Stimulated activated CD4-positive, alpha-beta T cell treated with anti-CD3 and anti-CD28 coated beads, Interleukin-2, amount 100 ng/mL, for 24 hours (primary cell): ENCODE measurements at places on chromosomes 6 and 20.

- peak; percentile 65 for DNase-seq
Observed at GRCh38 chr6:15628499-15629131, 34.2 kb downstream of the DTNBP1 start.

DNA sequence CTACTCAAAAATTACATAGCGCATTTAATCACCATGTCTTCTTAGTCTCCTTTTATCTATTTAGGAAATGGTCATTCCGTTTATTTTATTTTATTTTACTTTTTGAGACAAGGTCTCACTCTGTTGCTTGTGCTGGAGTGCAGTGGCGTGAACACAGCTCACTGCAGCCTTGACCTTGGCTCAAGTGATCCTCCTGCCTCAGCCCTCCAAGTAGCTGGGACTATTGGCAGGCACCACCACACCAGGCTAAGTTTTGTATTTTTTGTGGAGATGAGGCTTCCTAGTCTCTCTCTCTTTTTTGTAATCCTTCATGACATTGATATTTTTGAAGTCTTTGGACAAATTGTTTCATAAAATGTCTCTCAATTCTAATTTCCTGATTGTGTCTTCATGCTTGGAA, 4.7 kb upstream of the MYLK4 start:
- DNase-seq: no peak

- no peak for DNase-seq
Observed at GRCh38 chr6:78093906-78094305, 441.1 kb downstream of the MEI4 start.

GRCh38 chr6:77463861-77464494, 687 bp upstream of the HTR1B start:
- no peak for DNase-seq

DNA sequence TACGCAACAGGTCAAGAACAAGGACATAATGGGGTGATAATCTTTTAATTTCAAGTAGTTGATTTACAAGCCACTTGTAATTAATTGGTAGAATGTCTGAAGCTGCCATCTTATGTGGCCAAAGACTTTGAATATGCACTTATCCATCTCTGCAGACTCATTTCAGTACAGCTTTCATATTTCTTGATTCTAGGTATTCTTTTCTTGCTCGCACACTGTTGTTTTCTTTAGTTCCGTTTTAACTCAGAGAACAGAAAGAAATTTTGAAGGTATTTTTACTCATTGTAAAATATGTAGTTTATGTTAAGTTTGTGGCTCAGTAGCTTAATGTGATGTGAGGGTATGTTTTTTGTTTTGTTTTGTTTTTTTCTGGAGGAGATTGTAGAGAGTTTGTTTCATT, 73.9 kb downstream of the UBR2 start:
- no peak for DNase-seq

DNA sequence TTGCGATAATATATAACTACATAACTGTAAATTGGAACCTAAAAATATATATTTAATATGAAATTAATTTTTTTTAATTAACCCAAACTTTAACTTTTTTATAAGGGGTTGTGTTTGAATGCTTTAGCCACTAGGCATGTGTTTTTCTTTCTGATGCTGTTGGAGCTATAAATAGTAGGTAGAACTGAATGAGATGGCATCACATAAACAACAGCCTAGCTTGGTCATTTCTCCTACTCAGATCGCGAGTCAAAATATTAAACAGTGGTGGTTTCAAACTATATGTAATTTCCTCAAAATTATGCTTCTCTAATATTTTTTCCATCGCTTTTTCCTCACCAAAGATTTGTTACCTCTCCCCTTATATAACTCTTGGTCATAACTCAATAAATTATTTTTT, 243.2 kb downstream of the ARID1B start:
- DNase-seq: no peak

DNA sequence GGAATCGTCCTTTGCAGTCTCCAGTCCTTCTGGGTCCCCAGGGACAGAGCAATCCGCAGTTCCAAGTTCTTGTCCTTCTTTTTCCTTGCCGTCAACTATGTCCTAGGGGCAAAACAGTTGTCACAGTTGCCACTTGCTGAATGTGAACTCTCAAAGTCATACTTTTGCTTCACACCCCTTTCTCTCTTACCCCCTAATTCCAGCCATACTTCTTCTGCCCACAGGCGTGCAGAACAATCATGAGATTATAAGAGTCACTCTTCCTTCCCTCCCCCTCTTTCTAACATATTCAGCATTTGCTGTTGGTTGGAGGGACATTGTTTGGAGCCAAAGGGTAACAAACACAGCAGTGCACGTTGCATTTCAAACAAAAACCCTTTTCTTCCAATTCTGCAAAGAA, 74.4 kb downstream of the BCAS1 start:
- no peak for DNase-seq

- DNase-seq: no peak
Observed at GRCh38 chr20:51700809-51701285, 67.3 kb downstream of the ATP9A start.

DNA sequence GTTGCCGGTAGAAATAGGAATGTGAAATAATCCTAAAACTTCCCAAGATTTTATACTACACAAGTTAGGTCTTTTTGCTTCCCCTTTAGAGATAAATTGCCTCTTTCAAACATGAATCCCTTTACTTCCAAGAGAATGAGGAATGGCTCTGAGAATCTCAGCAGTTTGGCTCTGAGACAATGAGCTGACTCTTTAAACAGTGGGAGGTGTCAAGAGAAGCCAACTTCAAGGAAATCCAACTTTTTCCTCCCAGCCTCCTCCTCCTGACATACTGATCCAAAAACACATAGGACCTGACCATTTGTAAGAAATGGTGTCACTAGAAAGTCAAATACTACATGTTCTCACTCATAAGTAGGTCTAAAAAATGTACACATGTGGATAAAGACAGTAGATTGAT, 154.2 kb downstream of the ALDH8A1 start:
- DNase-seq: no peak

DNA sequence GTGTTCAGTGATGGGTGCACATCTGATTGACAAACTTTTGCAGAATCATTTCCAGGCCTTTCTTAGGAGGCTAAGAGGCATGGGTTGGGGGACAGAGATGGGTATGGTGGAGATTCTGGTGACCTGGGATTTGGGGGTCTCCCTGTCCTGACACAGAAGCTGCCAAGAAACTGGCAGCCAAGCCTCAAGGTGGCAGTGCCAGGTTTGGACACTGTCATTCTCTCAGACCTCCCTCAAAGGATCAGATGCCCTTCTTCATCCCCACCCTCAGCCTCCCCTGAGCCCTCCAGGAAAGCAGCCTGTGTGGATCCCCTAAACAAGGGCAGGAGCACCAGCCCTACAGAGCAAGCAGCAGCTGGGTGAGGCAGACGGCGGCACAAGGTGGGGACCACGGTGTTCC, 18.1 kb upstream of the MAS1L start:
- no peak for DNase-seq

GRCh38 chr6:135871296-135871695, 19.8 kb downstream of the PDE7B start:
- no peak for DNase-seq

DNA sequence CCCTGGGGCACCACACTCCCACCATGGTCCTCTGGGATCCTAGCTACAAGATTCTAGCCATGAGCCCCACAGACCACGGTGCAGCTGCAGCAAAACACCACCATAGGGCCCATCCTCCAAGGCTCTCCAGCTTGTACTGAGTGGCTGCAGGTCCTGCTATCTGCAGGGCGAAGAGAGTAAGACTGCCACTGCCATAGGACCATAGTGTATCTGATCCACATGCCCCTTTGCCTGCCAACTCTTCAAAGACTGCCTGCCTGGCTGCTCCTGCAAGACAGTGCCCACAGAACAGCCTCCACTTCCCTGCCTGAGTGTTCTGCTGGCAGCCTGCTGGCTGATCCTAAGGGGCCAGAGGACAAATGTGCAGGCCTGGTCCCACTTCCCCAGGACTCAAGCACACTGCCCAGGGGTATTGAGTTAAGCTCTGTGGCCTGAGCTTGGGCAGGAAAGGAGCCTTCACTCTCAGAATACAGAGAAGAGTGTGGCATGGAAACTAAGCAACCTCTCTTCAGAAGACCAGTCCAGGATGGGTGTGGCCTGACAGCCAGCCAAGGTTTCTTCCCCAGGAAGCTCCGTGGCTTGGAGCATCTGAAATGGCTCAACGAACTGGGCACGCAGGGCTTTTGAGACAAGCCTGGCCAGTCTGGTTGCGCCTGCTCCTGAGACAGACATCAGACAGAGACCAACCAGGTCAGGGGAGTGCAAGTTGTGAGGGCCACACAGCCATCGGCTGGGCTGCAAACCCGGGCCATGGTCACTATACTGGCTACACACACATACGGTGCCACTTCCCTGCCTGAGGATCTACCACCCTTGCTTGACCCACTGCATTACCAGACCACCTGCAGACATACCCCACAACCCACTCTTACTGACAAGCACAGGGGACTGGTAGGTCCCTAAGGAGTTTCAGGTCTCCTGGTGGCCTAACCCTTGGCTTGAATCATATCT, 54.5 kb downstream of the RNGTT start:
- DNase-seq: no peak

DNA sequence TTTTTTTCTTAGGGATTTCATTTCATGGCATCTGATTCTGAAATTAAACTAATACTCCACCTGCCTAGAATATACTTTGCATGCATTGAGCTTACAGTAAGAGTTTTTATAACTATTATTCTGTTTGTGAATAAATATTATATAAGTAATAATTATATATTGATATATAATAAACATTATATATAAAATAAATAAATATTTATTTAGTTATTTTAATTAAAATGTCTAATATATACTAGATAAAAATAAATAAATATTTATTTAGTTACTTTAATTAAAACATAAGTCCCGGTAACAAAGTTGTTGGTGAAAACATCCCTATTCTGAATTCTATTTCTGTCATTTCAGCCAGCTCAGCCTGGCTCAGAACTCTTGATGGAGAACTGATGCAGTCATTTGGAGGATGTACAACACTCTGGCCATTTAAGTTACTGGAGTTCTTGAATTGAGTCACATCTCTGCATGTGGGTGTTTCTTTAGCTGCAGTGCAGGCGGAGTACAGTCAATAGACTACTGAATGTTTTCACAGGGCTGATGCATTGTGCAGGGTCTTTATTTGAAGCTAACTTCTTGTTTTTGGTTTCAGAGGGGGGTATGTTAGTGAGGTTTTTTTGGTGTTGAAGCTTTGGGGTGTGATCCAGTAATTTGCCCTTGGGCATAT, 508.9 kb upstream of the ADGRB3 start:
- no peak for DNase-seq

DNA sequence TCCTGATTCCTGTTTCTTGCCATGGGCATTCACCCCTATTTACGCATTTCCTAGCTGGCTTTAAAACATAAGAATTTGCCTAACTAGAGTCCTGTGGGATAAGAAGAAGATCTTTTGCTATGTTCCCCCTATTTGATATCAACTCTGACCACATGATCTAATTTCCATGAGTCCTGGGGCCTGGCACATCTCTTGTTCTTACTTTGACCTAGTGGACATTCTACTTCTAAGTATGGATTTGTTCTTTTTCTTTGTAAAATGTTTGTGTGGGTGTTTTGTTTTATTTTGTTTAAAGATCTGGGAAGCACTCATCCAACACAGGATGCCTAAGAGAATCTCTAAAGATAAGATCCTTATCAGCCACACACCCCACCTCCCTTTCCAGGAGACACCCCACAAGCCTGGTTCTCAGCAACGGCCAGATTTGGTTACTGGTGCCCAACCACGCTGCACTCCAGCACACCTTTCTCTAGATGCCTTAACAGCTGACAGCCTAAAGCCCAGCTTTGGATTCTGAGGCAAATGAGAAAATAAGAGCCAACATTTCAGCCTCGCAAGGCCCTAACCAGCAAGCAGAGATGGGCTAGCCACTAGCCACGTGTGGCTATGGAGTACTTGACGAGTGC, 74.7 kb downstream of the SLC23A2 start:
- DNase-seq: no peak

DNA sequence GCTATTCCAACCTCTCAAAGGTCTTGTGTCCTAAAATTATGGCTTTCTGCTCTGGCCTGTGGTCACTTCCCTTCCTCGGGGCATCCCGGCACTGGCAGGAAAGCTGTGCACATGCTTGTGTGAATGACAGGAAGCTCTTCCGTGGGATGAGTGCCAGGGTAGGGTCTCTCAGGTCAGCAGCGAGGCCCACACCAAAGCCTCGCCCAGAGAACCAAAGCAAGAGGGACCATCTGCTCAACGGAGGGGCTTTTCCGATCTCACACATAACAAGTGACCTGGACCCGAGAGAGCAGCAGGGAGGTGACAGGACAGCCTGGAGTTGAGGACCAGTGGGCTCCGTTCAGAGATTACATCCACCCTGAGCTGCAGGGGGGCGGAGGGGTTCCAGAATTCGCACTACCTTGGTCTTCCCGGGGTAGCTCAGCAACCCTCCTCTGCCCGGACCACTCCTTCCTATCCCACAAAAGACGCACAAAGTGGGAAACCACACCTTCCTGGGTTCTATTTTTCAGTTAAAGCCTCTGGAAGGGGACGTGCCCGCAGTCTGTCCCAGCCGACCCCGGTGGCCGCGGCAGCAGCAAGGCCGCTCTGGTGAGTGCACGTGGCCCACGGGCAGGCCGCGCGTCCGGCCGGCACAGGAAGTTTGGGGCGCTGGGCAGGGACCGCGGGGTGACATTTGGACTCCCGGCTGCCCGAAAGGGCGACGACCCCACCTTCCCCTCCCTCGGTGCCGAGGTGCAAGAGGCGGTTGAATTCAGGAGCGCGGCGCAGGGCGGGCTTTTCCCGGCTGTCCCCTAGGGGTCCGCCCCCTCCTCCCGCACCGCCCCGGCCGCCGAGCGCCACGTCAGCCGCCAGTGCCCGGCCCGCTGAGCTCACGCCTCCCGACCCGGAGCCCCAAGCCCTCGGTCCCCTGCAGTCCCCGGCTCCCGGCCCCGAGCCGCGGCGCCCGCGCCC, 988 bp downstream of the TXNDC5 start:
- DNase-seq: peak; percentile 51

GRCh38 chr20:63505281-63505680, 6.4 kb upstream of the EEF1A2 start:
- DNase-seq: no peak

GRCh38 chr6:39923394-39923793, 10.9 kb downstream of the MOCS1 start:
- DNase-seq: no peak

- DNase-seq: no peak
Observed at GRCh38 chr20:18588574-18588933, 700 bp downstream of the DTD1 start.
